ENCODE measurements at places on chromosomes 13 and 19. TPM values are rescaled to one million over a fixed set of nuclear protein-coding genes. Genes with fewer than 3 reads are reported as not detected.

DNA sequence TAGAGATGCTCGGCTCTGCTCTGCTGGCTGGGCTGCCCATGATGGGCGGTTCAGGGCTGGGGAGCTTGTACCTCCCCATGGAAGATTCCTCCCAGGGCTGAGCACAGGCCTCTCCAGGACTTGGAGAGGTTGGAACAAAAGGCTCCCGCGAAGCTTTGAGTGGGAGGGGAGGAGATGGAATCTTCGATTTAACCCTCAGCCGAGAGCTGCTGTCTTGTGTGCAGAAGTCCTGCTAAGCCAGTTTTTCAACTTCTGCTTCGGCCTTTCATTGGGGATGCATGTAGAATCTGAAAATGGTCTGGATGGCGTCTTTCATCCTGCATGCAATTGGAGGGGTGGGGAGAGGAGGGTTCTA is 163.3 kb downstream of the KDM4B start:
- no peaks in the 10 kb centered on the region for H3K36me3 ChIP-seq
- H3K4me3 ChIP-seq: no peak overlapping the region
- H3K4me1 ChIP-seq: peaks cover 16% of the 10 kb centered on the region
- H3K27me3 ChIP-seq: peaks cover 12% of the 10 kb centered on the region

Gene PPP6R1
- 82.3 TPM for total RNA-seq

- no peaks in the 10 kb centered on the region for H3K36me3 ChIP-seq
- no peak overlapping the region for H3K4me3 ChIP-seq
- H3K27ac ChIP-seq: peak overlapping the region; percentile 9
- no peak for DNase-seq
- H3K4me1 ChIP-seq: no peaks in the 10 kb centered on the region
- peaks cover 11% of the 10 kb centered on the region for H3K27me3 ChIP-seq
These were observed 2.9 kb downstream of the CGB3 start for GRCh38 chr19:49020931-49021895.

- no peak overlapping the region for H3K27ac ChIP-seq
- no peak for DNase-seq
- H3K36me3 ChIP-seq: no peaks in the 10 kb centered on the region
- no peak overlapping the region for H3K4me3 ChIP-seq
These were observed 7.9 kb upstream of the PDE4A start for GRCh38 chr19:10412257-10412977.

- H3K4me1 ChIP-seq: no peaks in the 10 kb centered on the region
- no peak overlapping the region for H3K4me3 ChIP-seq
- peaks cover 5% of the 10 kb centered on the region for H3K36me3 ChIP-seq
- peaks cover 2% of the 10 kb centered on the region for H3K27me3 ChIP-seq
- DNase-seq: no peak
- no peak overlapping the region for H3K27ac ChIP-seq
These were observed 21.4 kb upstream of the LILRA2 start for GRCh38 chr19:54551950-54552912.

GRCh38 chr13:75691183-75691582 is 55.1 kb downstream of the LMO7 start:
- no peak overlapping the region for H3K27ac ChIP-seq
- no peak for DNase-seq
- no peak overlapping the region for H3K4me3 ChIP-seq
- H3K4me1 ChIP-seq: peaks cover 6% of the 10 kb centered on the region

Gene IGSF23
- not detected for total RNA-seq

- no peak for DNase-seq
- H3K27ac ChIP-seq: no peak overlapping the region
- H3K4me1 ChIP-seq: no peaks in the 10 kb centered on the region
- H3K36me3 ChIP-seq: no peaks in the 10 kb centered on the region
- peaks cover 2% of the 10 kb centered on the region for H3K27me3 ChIP-seq
- no peak overlapping the region for H3K4me3 ChIP-seq
These were observed 97.1 kb upstream of the IRS2 start for GRCh38 chr13:109883181-109884180.

DNA sequence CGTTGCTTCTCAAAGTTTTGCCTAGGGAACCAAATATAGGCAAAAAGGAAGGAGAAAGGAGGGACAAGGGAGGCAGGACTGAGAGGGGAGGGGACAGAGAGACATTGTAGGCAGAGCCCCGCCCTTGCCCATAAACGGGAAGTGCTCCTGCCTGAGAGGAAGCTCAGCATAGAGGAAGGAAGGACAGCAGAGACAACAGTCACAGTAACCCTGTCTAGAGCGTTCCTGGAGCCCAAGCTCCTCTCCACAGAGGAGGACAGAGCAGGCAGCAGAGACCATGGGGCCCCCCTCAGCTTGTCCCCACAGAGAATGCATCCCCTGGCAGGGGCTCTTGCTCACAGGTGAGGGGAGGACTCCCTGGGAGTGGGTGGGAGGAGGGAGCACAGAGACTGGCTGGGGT is at the start of gene CEACAM21:
TSS of gene CEACAM21 (plus strand) at position 169 of the 400 bp plus-strand sequence. CDS start at position 278, 109 bp downstream.
- H3K4me1 ChIP-seq: no peaks in the 10 kb centered on the region
- DNase-seq: no peak
- no peak within 1 kb of the TSS for H3K27ac ChIP-seq
- no peak within 1 kb of the TSS for H3K4me3 ChIP-seq

Gene CEACAM4
- total RNA-seq: not detected

Gene PIK3R2
- total RNA-seq: 36.4 TPM

DNA sequence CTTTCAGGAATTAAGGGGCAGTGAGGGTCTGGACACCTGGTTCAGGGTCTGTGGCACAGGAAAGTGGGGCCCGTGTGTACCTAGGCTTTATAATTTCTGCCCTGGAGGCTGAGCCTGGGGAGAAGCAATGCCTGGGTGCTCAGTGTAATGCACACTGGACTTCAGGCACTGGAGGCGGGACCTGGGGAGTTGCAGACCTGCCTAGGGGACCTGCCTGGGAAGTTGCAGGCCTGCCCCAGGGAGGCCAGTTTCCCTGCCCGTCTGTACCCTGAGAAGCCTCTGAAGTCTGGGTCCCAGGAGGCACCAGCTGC is 2.5 kb upstream of the TMEM59L start:
- H3K4me1 ChIP-seq: peaks cover 12% of the 10 kb centered on the region
- H3K27me3 ChIP-seq: peaks cover 37% of the 10 kb centered on the region
- H3K4me3 ChIP-seq: no peak overlapping the region
- H3K27ac ChIP-seq: no peak overlapping the region
- H3K36me3 ChIP-seq: peaks cover 2% of the 10 kb centered on the region

- peaks cover 18% of the 10 kb centered on the region for H3K27me3 ChIP-seq
- H3K4me1 ChIP-seq: peaks cover 24% of the 10 kb centered on the region
- no peak overlapping the region for H3K4me3 ChIP-seq
- H3K36me3 ChIP-seq: no peaks in the 10 kb centered on the region
- H3K27ac ChIP-seq: no peak overlapping the region
These were observed 16.3 kb downstream of the LYL1 start for GRCh38 chr19:13086341-13086740.

GRCh38 chr13:29162638-29163235 is 342.6 kb downstream of the MTUS2 start:
- peaks cover 16% of the 10 kb centered on the region for H3K4me1 ChIP-seq
- no peaks in the 10 kb centered on the region for H3K36me3 ChIP-seq
- DNase-seq: no peak
- H3K4me3 ChIP-seq: no peak overlapping the region
- no peaks in the 10 kb centered on the region for H3K27me3 ChIP-seq
- peak overlapping the region; percentile 76 for H3K27ac ChIP-seq

Measured in glutamatergic neuron (in vitro differentiated cells).